ENCODE measurements at places on chromosomes 13 and 19.

GRCh38 chr19:6458695-6459261 is 814 bp downstream of the SLC25A23 start:
- no peak for DNase-seq

DNA sequence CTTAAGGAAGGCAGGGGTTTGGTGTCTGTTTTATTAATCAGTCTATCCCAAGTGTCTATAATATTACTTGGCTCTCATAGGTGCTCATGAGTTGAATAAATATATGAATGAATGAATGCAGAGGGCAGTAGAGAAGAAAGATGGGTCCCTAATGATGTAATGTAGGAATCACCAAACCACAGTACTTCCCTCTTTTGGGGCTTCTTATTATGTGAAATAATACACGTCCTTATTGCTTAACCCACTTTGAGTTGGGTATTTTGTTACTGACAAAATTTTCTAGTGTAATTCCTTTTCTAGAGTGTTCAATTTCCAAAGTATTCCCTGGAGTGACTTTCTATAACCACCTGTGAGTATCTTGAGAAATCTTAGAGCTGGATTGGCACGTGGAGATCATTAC is 13.2 kb downstream of the KLK5 start:
- DNase-seq, result no peak

GRCh38 chr13:77239312-77239711 is 87.6 kb downstream of the MYCBP2 start:
- DNase-seq, result no peak

DNA sequence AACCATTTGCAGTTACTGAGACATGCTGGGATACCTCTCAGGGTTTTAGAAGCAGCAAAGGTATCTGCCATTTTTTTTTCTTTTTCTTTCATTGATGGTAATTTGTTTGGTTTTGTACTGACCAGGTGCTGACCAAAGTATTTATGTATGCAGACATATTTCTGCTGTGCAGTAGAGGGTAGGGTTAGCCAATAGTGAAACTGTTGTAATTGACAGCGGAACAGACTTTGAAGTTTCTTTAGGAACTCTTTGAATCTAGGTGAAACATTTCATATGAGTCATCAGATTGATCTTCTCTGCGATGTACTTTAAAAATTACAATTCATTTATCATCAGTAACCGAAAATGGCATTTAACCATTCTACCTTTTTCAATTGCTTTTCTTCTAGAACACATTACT is 63.0 kb downstream of the ITGBL1 start:
- no peak for DNase-seq

GRCh38 chr19:17797424-17798201 is 2.7 kb downstream of the B3GNT3 start:
- DNase-seq, result no peak

DNA sequence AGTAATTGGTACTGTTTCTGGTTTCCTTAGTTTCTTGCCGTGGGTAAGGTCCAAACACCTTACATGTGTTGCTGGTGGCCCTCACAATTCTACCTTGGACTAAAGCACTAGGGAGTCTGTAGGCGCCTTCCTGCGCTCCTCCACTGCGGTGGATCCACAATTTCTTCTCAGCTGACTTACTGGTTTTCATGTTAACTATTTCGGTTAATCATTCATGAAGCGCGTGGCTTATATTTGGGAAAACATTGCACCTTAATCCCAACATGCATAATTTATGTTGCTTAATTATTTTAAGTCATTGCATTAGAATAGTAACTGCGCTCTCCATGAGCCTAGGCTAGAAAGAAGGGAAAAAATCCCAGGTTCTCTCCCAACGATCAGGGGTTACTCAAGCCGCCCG is 37.7 kb downstream of the ARHGEF7 start:
- no peak for DNase-seq

DNA sequence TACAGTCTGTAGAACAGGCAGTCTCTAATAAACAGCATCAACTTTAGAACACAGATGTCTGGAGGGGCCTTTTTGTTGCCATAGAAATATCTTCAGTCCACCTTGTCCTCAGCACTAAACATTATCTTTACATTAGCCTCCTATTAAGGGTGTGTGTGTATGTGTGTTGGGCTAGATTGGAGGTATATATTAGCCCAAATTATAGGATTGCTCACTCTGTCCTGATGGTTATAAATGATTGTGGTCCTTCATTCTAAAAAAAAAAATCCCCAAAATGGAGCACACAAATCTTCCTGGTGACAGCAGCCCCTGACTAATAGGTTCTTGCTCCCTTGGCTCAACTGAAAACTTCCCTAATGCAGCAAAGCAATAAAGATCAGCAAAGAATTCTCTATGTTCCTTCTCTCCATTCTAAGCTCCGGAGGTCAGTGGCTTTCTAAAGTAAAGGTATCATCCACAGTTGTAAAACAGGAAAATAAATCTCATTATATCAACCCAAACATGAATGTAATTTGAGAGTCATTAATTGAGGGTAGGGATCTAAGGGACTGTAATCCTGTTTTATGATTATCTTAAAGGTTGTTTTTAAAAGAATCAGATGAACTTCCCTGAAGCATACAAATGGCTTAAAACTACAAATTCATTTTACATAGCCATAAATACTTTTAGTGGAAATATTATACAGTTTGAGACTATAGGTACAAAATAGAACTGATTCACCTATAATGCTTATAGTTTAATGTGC is 232.7 kb downstream of the KLF12 start:
- DNase-seq, result no peak

GRCh38 chr13:40124633-40125015 is 469.2 kb downstream of the COG6 start:
- no peak for DNase-seq

- no peak for DNase-seq
Observed at GRCh38 chr13:73133531-73133930, 74.7 kb downstream of the KLF5 start.

DNA sequence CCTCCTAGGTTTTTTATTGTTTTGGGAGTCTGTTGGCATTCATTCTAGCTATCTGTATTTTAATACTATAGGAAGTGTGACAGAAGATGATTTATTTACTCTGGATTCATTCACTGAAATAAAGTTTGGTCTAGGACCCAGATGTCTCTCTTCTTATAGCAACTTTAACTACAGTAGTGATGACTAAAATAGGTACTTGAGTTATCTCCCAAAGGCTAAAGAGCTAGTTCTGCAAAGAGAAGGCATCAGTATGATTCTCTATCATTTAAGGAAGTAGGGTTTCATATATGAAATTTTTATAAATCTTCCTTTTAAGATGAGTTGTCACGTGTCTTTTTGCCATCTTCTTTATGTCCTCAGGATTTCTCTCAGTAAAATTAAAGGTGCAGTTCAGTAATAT is 507.4 kb downstream of the KCTD12 start:
- no peak for DNase-seq

- no peak for DNase-seq
Observed at GRCh38 chr19:29507081-29507860, 18.5 kb upstream of the VSTM2B start.

DNA sequence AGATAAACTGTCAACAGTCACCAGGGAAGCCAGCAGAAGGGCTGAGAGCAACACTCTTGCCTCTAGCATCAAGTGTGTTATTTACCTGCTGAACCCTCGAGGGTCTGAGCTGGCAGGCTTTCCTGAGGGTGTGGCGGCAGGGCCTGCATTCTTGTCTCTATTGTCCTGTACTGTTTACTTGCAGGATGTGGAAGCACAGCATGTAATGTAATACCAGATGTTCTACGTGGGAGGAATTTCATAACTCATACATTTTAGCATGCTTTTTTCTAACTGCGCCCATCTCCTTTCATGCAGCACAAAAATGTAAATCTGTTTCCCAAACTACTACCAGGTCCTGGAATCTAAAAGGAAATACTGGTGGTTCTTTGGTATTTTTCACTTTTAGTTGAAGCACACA is 153.1 kb downstream of the RGCC start:
- DNase-seq, result no peak

GRCh38 chr13:41236369-41236768 is 27.0 kb downstream of the MTRF1 start:
- DNase-seq, result no peak
